ENCODE measurements at places on chromosomes 1 and 21. TPM values are rescaled to one million over a fixed set of nuclear protein-coding genes. Genes with fewer than 3 reads are reported as not detected.

The IFNLR1 gene
- total RNA-seq: 2.6 TPM

The SH2D1B gene
- not detected for total RNA-seq

The POU3F1 gene
- total RNA-seq: not detected

The ARMH1 gene
- total RNA-seq: 88.4 TPM

The ZP4 gene
- total RNA-seq: not detected

The CNKSR1 gene
- total RNA-seq: 2.2 TPM

The CA14 gene
- not detected for total RNA-seq

The SLC9C2 gene
- not detected for total RNA-seq

The SEMA6C gene
- 1.9 TPM for total RNA-seq

The TMEM82 gene
- total RNA-seq: not detected

The WDR64 gene
- 0.21 TPM for total RNA-seq

The MAB21L3 gene
- total RNA-seq: not detected

The RPL11 gene
- 1,128 TPM for total RNA-seq

The LCE1A gene
- not detected for total RNA-seq

The DOCK7 gene
- total RNA-seq: 1.6 TPM

The CACNA1E gene
- total RNA-seq: 0.08 TPM

The RHEX gene
- not detected for total RNA-seq

The KLF17 gene
- not detected for total RNA-seq

The BSND gene
- total RNA-seq: not detected

The OR6N2 gene
- not detected for total RNA-seq

The SGIP1 gene
- total RNA-seq: not detected

The SLC30A10 gene
- total RNA-seq: not detected

The OR2T2 gene
- total RNA-seq: not detected

The FAM131C gene
- total RNA-seq: 6.1 TPM

The PAQR6 gene
- total RNA-seq: 8.6 TPM

The AGBL4 gene
- total RNA-seq: not detected

The C1QA gene
- total RNA-seq: not detected
